Naive thymus-derived CD8-positive, alpha-beta T cell (primary cell): ENCODE measurements at places on chromosomes 1 and 21. TPM values are rescaled to one million over a fixed set of nuclear protein-coding genes. Genes with fewer than 3 reads are reported as not detected.

- no peaks in the 10 kb centered on the region for H3K4me1 ChIP-seq
- no peak overlapping the region for H3K27ac ChIP-seq
- H3K4me3 ChIP-seq, result no peak overlapping the region
- DNase-seq, result no peak
- H3K36me3 ChIP-seq, result no peaks in the 10 kb centered on the region
These were observed 68.3 kb downstream of the PRRX1 start for GRCh38 chr1:170732252-170732588.

Gene CD1B
- polyA plus RNA-seq, result not detected

Gene KHDRBS1
- 92.1 TPM for polyA plus RNA-seq

Gene MCOLN2
- 2.7 TPM for polyA plus RNA-seq

Gene CYP4B1
- not detected for polyA plus RNA-seq

Gene TMEM167B
- 32.0 TPM for polyA plus RNA-seq

Gene SH2D5
- polyA plus RNA-seq, result not detected

DNA sequence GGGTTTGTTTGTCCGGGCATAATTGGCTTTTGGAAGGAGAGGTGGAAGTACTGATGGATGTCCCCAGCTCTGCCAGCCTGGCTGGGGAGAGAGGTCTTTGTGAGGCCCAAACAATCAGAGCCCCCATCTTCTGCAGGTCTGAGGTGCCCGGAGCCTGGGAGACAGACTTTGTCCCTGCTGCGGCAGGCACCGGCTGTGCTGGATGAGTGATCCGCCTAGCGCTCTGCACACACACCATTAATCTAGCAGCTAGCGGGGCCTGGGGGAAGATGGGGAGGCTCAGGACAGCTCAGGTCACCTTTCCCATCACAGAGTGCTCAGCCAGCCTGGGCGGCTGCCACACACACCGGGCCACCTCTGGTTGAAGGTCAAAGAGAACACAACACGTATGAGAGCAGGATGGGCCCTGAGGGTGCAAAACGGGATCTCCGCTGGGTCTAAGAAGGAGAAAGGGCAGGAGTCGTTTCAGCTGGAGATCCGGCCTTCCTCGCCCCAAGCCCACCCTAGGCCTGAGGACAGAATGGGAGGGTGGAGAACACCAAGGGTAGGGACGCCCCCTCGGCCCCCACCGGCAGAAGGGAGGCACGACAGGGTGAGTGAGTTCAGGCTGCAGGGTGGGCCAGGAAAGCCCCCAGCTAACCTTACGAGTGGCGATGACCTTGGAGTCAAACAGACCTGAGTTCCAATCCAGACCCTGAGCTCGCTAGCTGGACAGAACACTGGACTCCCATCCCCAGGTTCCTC, 341.8 kb downstream of the NPHP4 start:
- no peak for DNase-seq
- peaks cover 4% of the 10 kb centered on the region for H3K4me1 ChIP-seq
- H3K27me3 ChIP-seq, result peaks cover 15% of the 10 kb centered on the region
- no peak overlapping the region for H3K27ac ChIP-seq
- H3K4me3 ChIP-seq, result no peak overlapping the region
- H3K36me3 ChIP-seq, result no peaks in the 10 kb centered on the region

GRCh38 chr1:112618721-112619517, at the start of gene ST7L:
Gene ST7L, minus strand, starts transcription at chr1:112619141. Its CDS starts 28 bp downstream, at chr1:112619113.
- H3K4me3 ChIP-seq, result peak within 1 kb of the TSS; percentile 98
- peaks cover 2% of the 10 kb centered on the region for H3K36me3 ChIP-seq
- peak; percentile 35 for DNase-seq
- no peaks in the 10 kb centered on the region for H3K27me3 ChIP-seq
- H3K27ac ChIP-seq, result peak within 1 kb of the TSS; percentile 100
- peaks cover 42% of the 10 kb centered on the region for H3K4me1 ChIP-seq

- no peak for DNase-seq
- H3K4me3 ChIP-seq, result no peak overlapping the region
- no peak overlapping the region for H3K27ac ChIP-seq
- H3K36me3 ChIP-seq, result no peaks in the 10 kb centered on the region
- H3K27me3 ChIP-seq, result no peaks in the 10 kb centered on the region
- H3K4me1 ChIP-seq, result no peaks in the 10 kb centered on the region
These were observed 1048.7 kb downstream of the ADGRL2 start for GRCh38 chr1:82849460-82849859.

- H3K4me3 ChIP-seq, result no peak overlapping the region
- no peak overlapping the region for H3K27ac ChIP-seq
- no peaks in the 10 kb centered on the region for H3K27me3 ChIP-seq
- no peaks in the 10 kb centered on the region for H3K36me3 ChIP-seq
- H3K4me1 ChIP-seq, result no peaks in the 10 kb centered on the region
- DNase-seq, result no peak
These were observed 95.6 kb downstream of the CD58 start for GRCh38 chr1:116474921-116475849.
